ENCODE measurements at places on chromosomes 4 and X.

- no peak for DNase-seq
Measured at GRCh38 chr4:185248393-185249039, 39.1 kb downstream of the SNX25 start.

- no peak for DNase-seq
Measured at GRCh38 chr4:123526511-123526910, 129.9 kb downstream of the SPRY1 start.

DNA sequence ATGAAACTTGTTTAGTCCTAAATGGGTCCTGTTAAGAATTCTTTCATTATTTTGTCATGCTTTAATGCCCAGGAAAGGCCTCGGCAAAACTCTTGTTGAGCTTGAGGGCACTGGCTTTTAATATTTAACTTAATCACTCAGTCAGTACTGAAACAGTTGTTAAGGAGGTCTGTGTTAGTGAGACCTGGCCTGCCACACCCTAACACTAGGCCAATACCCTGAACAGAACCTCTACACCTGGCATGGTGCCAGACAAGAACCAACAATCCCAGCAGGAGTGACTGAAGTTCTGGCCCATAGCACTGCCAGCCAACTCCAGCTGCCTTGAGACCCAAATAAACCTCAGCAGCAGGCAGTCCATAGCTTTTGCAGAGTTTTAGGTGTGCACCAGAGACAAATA lies 85.7 kb upstream of the ITM2A start:
- DNase-seq = no peak

DNA sequence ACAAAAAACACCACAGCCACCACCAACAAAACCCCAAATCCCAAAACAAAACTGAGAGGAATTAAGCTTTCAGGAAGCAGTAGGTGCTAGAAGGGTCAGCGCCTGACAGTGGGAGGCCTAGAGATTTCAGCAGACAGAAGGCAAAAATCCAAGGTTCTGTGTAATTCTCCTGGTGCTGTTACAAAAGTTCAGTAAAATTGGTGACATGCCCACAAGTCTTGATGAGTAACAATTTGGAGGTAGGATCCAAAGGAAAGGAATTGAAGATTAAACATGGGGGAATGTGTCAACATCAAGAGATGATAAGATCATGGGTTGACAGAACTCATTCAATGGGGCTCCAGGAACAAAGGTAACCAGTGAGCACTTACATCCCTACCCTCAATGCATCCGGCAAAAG lies 653.8 kb upstream of the CPEB2 start:
- no peak for DNase-seq

DNA sequence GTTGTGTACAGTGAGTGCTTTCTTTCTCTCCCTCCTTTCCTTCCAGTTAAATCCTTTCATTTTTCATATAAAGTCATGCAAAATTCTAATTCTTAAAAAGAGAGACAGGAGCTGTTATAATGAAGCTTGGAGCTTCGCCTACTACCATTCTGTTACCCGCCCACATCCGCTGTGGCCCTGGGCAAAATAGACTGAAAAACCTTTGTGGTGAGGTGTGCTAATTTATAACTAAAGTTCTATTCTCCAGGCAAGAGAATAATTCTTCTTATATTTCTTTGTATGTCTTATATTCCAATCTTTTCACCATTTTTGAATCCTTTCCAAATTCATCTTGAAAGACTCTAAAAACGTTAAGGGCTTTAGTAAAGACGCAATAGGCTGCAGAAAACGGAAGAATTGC lies 7.0 kb downstream of the QRFPR start:
- DNase-seq = no peak

DNA sequence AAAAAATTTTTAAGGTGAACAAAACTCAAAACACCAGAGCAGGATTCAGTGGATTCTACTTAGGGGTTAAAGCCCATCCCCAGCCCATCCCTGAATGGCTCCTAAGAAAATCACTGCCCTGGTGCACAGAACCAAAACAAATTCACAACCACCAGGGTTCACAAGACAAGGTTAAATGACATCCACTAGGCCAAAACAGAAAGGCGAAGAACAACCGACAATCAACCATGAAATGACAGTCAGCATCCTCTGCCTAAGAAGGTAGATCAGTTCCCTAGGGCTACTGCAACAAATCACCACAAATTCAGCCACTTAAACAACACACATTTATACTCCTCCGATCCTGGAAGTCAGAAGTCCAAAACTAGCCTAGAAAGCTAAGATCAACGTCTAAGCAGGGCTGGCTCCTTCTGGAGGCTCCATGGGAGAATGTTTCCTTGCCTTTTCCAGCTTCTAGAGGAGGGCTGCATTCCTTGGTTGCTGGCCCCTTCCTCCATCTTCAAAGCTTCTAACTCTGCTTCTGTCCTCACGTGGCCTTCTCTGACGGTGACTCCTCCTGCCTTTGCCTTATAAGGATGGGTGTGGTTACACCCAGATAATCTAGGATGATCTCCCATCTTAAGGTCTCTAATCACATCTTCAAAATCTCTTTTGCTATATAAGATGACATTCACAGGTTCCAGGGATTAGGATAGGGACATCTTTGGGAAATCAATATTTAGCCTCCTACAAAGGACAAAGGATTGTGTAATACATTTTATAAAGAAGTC lies 1.8 kb downstream of the CCNQ start:
- no peak for DNase-seq

DNA sequence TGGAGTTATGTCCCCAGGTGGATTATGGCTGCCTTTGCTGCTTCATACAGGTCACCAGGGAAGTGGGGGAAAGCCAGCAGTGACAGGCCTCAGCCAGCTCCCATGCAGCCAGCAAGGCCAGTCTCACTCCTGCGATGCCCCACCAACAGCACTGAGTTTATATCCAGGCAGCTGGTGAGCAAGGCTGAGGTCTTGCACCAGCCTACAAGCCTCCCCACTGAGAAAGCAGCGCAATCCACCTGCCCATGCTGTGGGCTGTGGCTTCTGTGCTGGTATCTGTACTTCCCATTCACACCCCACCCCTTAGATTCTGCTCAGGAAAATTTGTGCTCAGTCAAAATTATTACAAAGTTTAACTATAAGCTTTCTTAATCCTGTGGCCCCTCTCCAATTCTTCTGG lies 153.5 kb downstream of the HHIP start:
- no peak for DNase-seq

DNA sequence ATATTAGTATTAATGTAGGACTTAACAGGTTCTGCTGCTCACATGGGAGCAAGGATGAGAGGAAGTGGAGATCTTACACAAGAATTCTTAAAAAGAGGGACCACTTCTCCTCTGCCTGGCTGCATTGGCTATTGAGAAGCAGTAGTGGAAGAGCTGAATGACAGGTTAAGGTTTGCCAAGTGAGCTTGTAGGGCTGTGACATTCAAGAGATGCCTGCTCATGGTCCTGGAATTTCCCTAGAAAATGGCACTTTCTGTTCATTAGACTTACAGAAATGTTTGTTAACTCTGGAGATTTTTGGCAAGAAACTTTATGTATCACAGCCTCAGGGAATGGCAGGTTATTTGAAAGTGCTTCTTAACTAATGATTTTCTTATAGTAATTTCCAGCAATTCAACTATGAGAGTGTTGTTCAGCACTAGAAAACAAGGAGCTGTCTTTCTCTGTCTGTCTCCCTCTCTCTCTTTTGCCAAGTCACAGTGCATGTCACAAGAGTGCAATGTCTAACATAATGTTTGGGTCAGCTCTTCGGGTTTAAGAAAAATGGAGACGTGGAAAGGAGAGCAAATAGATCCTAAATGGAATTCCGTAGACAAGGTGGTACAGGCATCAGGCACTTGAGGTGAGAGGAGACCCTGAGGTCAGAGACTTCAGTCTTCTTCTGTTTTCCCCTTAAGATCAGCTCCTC lies 8.3 kb upstream of the NAP1L5 start:
- DNase-seq = no peak

- no peak for DNase-seq
Measured at GRCh38 chr4:136599890-136600289, 932.4 kb downstream of the PCDH18 start.

DNA sequence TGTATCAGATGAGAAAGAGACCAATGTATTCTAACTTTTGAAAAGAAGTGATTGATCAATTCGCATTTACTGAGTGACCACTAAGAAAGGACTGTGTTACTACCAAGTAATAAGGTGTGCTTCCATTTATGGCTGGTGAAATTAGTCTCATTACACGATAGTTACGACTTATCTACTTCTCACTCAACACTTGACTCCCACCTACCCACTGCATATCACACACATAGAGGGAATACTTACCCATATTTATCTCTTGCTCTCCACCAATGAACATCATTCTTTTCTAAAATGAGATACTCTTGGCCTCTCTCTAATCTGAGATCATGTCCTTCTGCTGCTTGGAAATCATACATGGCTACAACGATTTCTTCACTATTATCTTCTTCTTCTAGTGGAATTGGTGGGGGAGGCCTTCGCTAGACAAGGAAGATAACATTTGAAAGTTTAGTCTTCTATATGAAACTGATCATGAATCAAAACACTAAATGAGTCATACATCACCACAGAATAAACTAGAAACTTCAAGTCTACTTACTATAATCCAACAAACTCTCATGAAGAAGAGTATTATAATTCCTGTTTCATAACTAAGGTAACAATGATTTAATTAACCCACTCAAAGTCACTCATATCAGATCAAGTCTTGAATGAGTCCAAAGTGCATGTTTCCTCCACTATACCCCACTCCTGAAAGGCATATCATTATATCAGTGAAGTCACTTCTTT lies 33.7 kb upstream of the TXK start:
- no peak for DNase-seq

- DNase-seq = no peak
Measured at GRCh38 chr4:51918251-51918650, 75.3 kb downstream of the DCUN1D4 start.

- no peak for DNase-seq
Measured at GRCh38 chr4:172818901-172819300, 349.7 kb upstream of the GALNT7 start.

- no peak for DNase-seq
Measured at GRCh38 chr4:89661173-89661899, 175.6 kb downstream of the SNCA start.

DNA sequence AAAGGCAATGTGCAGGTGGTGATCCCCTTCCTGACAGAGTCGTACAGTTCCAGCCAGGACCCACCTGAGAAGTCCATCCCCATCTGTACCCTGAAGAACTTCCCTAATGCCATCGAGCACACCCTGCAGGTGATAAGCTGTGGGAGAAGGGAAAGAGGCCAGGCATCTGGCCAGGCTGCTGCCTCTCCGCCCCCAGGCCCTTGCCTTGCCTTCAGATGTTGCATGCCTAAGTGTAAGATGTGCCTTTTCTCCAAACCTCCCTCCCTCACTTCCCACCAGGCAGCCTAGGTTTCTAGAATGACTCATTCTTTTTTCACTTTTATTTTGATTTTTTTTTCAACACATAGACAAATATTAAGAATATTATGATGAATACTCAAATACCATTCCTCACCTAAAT lies 12.2 kb upstream of the CDK16 start:
- no peak for DNase-seq

- no peak for DNase-seq
Measured at GRCh38 chrX:107731831-107732502, 43.6 kb downstream of the TSC22D3 start.

DNA sequence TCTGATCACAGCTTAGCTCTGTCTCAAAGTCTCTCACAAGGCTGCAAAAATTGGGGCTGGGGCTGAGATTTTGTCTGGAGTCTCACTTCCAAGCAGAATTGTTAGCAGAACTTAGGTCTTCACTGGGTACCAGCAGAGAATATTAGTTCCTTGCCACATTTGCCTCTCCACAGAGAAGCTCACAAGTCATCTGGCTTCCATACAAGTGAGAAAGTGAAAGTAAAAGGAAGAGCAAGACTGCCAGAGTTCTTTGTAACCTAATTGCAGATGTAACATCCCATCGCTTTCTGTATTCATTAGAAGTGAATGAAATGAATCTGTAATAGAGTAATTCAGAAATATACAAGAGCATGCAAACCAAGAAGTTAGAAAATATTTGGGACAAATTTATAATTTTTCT lies 624.1 kb upstream of the GNPDA2 start:
- DNase-seq = no peak

DNA sequence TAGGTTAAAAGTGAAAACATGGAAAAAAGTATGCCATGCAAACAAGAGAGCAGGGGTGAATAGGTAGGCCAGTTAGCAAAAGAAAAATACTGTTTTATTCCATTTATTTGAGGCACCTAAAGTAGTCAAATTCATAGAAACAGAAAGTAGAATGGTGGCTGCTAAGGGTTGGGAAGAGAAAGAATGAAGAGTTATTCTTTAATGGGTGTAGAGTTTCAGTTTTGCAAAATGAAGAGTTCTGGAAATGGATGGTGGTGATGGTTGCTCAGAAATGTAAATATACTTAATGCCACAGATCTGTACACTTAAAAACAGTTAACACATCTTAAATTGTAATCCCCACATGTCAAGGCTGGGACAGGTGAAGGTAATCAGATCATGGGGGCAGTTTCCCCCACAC lies 29.7 kb downstream of the PARM1 start:
- no peak for DNase-seq

DNA sequence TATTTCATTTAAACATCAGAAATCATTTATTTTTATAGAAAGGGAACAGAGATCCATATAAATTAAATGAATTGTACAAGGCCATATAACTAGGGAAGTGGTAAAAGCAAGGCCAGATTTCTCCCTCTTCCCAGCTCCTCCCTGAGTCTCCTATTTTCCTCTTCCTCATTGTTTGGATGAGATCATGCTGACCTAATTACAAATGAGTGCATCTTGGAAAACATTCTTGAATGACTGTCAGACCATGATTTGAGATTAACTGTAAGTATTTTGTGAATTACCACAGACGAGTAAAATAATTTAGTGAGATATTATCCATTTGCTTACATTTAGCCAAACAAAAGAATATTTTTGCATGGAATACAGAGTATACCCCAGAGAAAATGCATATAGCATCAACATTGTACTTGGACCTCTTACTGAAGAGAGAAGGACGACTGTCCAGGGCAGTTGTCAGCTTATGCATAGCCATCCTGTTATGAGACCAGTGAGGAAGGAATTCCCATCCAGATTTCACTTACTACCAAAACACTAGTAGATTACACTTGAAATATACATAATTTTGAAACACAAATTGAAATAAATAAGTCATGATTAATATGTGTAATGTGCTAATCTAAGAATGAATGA lies 47.3 kb downstream of the SLAIN2 start:
- no peak for DNase-seq

GRCh38 chrX:31656013-31656412 lies 584.2 kb upstream of the FTHL17 start:
- DNase-seq = no peak
